ENCODE measurements at places on chromosomes 13 and 19.

DNA sequence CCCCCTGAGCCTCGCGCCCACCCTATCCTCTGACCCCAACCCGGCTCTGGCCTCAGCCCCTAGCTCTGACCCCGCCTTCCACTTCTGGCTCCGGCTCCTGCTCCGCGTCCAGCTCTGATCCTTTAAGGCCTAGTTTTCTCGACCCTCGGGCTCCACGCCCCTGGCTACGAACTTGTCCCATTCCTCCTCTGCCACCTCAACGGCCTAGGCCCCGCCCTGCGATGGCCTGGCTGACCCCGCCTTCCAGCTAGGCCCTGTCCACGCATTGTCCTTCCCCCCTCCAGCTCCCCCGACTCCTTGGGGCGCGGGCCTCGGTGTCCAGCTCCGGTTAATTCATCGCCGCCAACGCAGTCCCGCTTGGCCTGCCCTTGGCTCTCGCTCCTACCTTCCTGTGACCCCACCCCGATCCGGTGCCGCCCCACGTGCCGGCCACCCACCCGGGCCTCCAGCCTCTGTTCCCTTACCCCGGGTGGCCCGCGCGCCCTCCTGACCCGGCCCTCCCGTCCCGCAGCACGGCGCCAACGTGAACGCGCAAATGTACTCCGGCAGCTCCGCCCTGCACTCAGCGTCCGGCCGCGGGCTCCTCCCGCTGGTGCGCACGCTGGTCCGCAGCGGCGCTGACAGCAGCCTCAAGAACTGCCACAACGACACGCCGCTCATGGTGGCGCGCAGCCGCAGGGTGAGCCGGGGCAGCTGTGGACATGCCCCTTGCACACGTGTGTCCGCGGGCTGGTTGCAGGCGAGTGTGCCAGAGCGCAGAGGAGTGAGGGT lies 9.4 kb downstream of the BCL3 start:
- DNase-seq = no peak

GRCh38 chr13:112641456-112642089 lies 48.3 kb upstream of the ATP11A start:
- no peak for DNase-seq

DNA sequence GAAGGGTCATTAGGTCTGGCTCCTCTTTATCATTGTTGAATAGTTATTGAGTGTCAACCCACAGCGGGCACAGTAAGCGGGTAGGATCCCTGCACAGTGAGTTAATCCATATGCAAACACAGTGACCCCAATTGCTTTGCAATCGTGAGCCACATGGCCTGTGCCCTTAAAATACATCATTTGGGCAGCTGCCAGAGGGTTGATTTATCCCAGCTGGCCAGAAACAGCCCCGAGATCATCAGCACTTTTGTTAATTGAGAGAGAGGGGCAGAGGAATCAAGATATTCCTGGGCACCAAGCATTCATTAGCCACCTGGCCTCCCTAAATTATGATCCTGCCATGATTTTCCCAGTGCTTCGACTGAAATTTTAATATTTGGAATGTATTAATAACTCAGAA lies 9.8 kb upstream of the CNMD start:
- no peak for DNase-seq

DNA sequence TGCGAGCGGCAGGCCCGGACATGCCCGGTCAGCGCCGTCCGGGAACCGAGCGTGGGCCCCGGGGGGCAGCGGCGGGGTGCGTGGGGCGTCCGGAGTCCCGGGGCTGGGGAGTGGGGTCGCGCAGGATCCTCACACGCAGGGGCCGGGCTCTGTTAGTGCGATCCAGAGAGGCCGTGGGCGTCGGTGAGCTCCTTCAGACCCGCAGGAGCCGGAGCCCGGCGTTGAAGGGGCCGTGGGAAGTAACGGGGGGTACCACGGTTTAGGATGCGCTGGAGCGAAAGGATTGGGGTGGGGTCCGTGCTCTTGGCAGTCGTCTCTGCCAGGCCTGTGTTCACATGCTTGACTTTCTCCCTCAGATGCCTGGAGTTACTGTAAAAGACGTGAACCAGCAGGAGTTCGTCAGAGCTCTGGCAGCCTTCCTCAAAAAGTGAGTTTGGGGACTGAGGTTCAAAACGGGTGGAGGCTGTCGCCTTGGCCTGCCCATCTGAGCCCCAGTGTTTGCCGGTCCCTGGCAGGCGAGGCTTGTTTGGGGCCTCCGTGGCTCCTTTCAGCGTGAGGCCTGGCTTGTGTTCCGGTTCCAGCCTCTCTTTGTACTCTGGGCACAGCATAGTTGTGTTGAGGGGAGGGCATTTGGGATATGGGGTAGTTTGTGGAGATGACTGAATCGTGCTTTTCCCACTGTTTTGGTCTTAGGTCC lies 512 bp downstream of the RPS19 start:
- DNase-seq = no peak

- DNase-seq = no peak
Observed at GRCh38 chr19:4018775-4019504, 11.4 kb downstream of the PIAS4 start.

DNA sequence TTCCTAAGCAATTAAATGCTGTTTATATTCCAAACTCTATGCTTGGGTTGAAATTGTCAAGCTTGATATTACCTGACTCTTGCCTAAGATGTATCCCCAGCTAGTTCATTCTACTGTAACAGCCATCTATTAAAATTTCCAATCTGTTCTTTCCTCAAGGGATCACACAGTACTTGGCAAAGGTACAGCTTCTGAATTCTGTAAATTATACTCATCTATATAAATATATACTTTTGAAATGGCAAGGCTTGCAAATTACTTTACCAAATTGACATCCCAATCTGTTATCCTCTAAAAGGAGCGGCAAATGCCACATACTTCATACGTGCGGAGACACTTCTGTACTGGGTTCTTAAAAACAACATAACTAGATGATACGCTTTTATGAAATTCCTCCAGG lies 330.2 kb downstream of the DNAJC15 start:
- DNase-seq = no peak

GRCh38 chr13:58680115-58680514 lies 1048.6 kb downstream of the PCDH17 start:
- DNase-seq = no peak

GRCh38 chr19:617551-618246 lies 15.6 kb downstream of the POLRMT start:
- no peak for DNase-seq

DNA sequence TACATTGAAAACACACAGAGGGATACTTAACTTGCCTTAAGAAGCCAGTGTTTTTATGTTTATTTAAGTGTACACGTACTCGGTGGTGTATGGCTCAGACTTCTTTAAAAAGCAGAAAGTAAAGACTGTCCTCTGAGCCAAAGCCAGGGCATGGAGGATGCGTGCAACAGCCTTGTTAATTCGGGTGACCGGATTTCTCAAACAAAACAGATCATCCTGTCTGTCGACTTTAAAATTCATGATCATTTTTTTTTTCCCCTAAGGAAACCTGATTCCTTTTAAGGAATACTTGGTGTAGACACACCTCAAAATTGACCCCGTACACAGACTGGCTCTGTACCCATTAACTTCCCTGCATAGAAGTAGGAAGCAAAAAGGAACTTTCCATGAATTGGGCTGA lies 124.7 kb upstream of the RNF113B start:
- DNase-seq = no peak

GRCh38 chr13:106565127-106565775 lies 2.7 kb downstream of the ARGLU1 start:
- DNase-seq = no peak

- DNase-seq = no peak
Observed at GRCh38 chr13:27663947-27664346, 42.3 kb downstream of the POLR1D start.

DNA sequence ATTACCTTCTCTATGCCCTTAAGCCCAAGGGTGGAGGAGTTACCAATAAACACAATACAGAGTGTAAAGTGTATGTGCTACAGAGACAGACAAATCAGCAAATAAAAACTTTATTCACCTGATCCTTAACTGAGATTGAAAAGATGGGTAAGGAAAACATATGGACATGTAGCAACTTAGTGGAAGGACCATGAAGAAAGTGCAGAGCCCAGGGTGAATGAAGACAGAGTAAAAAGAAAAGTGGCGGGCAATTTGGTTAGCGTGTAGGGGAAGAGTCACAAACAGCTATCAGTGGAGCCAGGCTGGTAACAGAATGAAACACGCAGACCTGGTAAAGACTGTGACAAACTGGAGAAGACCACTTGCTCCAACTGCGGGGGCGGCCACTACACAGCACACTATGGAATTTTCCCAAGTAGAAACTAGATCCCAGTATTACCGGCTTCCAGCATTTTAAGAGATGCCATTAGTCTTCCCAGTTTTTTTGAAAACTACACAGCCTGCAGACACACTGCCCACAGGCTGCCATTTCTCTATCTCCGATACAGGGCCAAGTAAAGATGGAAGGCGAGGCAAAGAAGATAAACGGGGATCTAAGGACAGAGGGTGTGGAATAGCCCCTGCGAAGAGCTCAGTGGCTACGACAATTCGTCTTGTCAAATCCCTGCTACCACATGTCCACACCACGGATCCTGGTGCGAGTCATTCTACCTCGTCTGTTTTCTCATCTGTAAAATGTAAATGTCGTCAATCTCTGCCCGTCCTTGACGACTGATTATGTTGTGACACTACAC lies 1.2 kb downstream of the UQCRFS1 start:
- DNase-seq = no peak
